ENCODE measurements at places on chromosomes 1 and 21.

GRCh38 chr21:27132266-27132665 lies 165.4 kb upstream of the ADAMTS5 start:
- no peak for DNase-seq
- no peaks in the 10 kb centered on the region for H3K36me3 ChIP-seq
- no peak overlapping the region for H3K27ac ChIP-seq
- H3K4me1 ChIP-seq: no peaks in the 10 kb centered on the region

- H3K27ac ChIP-seq: peak overlapping the region; percentile 16
- DNase-seq: no peak
- peaks cover 9% of the 10 kb centered on the region for H3K36me3 ChIP-seq
- H3K4me3 ChIP-seq: no peak overlapping the region
Observed at GRCh38 chr1:21262293-21263051, 27.8 kb downstream of the ECE1 start.

- H3K27ac ChIP-seq: no peak overlapping the region
- no peaks in the 10 kb centered on the region for H3K27me3 ChIP-seq
- H3K4me1 ChIP-seq: no peaks in the 10 kb centered on the region
- no peaks in the 10 kb centered on the region for H3K36me3 ChIP-seq
Observed at GRCh38 chr1:94876362-94876761, 50.5 kb downstream of the CNN3 start.

- DNase-seq: no peak
- no peaks in the 10 kb centered on the region for H3K4me1 ChIP-seq
- H3K4me3 ChIP-seq: no peak overlapping the region
- no peaks in the 10 kb centered on the region for H3K27me3 ChIP-seq
Observed at GRCh38 chr1:89087241-89087640, 22.2 kb upstream of the GBP1 start.

GRCh38 chr1:25431955-25432719 lies 1.4 kb downstream of the MACO1 start:
- peaks cover 53% of the 10 kb centered on the region for H3K4me1 ChIP-seq
- H3K4me3 ChIP-seq: peak overlapping the region; percentile 74
- peak overlapping the region; percentile 70 for H3K27ac ChIP-seq

DNA sequence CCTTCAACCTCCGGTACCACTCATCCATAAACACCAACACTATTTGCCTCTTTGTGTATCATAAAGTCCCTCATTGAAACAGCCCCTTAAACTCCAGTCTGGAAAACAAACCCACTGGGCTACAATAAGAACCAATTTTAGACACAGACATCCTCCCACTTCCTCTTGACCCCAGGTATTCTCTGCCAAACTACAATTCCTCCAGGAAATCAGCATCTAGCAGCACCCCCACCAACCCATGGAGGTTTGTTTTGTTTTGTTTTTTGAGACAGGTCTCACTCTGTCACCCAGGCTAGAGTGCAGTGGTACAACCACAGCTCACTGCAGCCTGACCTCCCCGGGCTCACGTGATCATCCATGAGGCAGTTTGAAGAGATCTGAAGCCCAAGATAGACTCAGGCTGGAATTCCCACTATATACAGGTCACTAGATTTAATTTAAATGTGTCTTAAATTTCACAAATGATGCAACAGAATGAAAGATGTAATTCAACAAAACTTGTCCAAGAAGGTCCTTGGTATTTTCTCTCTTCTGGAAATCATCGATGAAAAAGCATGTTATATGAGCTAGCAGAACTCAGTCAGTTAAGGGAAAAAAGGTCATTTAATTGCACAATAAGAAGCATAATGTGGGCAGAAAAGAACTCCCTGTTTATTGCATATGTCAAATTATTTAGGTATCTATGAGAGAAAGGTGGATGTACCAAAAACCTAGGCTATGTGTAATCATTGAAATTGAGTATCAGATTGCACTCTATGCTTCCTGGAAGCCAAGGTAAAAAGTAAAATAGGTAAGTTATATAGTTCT lies 30.3 kb downstream of the TCP10L start:
- H3K27me3 ChIP-seq: no peaks in the 10 kb centered on the region
- no peaks in the 10 kb centered on the region for H3K4me1 ChIP-seq
- no peaks in the 10 kb centered on the region for H3K36me3 ChIP-seq
- DNase-seq: no peak

- H3K4me1 ChIP-seq: no peaks in the 10 kb centered on the region
- no peak overlapping the region for H3K27ac ChIP-seq
- H3K4me3 ChIP-seq: no peak overlapping the region
- no peaks in the 10 kb centered on the region for H3K27me3 ChIP-seq
- H3K36me3 ChIP-seq: no peaks in the 10 kb centered on the region
- DNase-seq: no peak
Observed at GRCh38 chr1:10745886-10746455, 50.5 kb downstream of the CASZ1 start.

DNA sequence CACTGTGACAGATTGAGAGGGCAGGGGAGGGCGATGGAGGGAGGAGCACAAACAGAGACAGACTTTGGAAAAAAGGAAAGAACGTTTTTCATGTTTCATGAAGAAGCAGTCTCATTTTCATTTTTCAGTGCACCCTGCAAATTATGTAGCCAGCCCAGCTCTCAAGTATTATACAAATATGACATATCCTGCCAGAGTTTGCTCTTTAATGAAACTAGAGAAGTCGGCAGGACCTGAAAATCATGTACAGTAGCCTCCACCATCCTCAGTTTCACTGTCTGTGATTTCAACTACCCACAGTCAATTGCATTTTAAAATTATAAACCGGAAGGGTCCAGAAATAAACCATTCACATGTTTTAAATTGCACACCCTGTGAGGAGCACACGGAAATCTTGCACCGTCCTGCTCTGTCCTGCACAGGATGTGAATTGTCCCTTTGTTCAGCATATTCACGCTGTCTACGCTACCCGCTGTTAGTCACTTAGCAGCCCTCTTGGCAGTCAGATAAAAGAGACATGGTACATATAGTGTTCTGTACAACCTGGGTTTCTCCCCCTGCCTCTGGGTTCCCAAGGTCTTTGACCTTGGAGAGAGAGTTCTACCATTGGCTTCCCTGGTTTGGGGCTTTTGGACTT lies 13.6 kb upstream of the ADARB1 start:
- no peak for DNase-seq
- H3K27me3 ChIP-seq: peaks cover 4% of the 10 kb centered on the region
- H3K27ac ChIP-seq: no peak overlapping the region
- no peak overlapping the region for H3K4me3 ChIP-seq
- H3K4me1 ChIP-seq: no peaks in the 10 kb centered on the region

DNA sequence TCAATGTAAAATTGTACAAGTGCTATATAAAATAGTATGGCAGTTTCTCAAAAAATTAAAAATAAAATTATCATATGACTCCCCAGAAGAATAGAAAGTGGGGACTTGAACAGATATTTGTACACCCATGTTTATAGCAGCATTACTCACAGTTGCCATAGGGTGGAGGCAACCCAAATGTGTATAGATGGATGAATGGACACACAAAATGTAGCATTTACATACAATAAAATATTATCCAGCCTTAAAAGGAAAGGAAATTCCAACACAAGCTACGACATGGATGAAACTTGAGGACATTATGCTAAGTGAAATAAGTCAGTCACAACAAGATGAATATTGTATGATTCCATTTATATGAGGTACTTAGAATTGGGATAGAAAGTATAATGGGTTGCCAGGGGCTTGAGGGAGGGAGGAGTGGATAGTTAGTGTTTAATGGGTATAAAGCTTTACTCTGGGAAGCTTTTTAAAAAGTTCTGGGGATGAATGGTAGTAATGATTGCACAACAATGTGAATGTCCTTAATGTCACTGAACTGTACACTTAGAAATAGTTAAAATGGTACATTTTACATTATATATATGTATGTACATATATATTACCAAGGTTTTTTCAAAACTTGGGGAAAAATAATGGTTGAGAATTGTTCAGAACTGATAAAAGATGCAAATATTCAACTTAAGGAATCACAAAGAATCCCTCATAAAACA lies 53.0 kb upstream of the ADORA3 start:
- DNase-seq: no peak
- no peaks in the 10 kb centered on the region for H3K4me1 ChIP-seq
- H3K4me3 ChIP-seq: no peak overlapping the region
- H3K27ac ChIP-seq: no peak overlapping the region
- H3K36me3 ChIP-seq: no peaks in the 10 kb centered on the region

DNA sequence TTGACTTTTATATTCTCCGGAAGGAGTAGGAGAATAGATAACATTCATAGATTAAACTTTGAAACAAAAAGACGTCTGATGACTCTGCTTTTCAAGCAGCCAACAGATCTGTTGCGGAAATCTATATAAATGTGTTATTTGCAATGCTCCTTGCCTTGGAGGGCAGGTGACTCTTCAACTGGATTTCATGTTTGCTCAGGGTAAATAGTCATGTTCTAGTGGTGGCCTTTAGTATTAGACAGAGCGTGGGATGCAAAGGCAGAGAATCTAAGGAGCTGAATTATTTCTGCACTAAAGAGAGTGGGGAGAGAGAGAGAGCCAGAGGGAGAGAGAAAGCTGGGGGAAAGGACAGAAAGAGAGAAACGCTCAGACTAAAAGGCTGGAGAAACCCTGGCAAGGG lies 454.3 kb downstream of the AJAP1 start:
- H3K4me3 ChIP-seq: no peak overlapping the region
- no peaks in the 10 kb centered on the region for H3K36me3 ChIP-seq
- DNase-seq: no peak
- H3K27ac ChIP-seq: no peak overlapping the region
- no peaks in the 10 kb centered on the region for H3K27me3 ChIP-seq

DNA sequence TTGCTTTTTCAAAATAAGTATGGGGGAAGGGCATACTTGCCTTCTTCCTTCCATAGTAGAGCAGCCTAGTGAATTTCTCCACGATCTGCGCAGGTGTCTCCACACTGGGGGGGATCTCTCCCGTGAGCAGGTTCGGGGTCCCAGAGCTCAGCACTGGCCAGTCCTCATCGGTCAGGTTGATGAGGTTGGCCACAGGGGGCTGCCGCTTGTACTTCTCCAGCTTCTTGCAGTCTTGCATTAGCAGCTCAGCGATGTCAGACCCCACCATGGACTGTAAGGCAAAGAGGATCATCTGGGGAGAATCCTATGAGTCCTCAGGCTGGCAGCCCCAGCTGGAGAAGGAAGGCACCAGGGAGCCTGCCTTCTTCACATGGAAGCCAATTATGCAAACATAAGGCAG lies 11.8 kb downstream of the SEC16B start:
- no peaks in the 10 kb centered on the region for H3K36me3 ChIP-seq
- H3K4me1 ChIP-seq: no peaks in the 10 kb centered on the region
- H3K27ac ChIP-seq: no peak overlapping the region
- H3K4me3 ChIP-seq: no peak overlapping the region

DNA sequence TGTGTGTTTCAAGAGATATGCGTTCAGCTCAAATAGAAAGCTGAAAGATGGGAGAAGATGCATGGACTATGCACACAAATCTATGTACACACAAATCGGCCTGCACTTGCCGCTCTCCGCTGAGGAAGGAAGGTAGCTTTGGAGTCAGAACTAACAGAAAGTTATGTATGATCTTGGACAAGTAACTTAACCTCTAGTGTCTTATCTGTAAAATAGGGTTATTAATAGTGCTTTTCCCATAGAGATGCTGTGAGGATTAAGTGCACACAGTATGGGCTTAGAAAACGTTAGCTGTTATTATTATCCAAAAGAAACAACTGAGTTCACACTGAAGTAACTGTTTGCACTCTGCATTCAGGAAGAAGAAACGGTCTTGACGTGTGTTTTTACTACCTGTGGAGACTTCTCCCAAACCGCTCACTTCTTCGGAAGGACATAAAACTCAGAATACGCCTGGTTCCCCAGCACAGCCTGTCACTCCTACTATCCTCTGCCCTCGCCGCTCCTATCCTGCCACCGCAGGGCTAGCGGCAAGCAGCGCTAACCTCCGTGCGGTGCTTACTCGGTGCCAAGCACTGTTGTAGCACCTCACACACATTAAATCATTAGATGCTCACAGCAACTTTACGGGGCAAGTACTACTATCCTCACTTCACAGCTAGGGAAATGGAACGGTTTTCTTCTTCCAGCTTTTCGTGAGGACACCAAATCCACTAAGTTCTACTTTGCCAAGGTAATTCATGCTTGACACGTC lies 1.3 kb downstream of the TGFBR3 start:
- peak overlapping the region; percentile 71 for H3K27ac ChIP-seq
- peak; percentile 17 for DNase-seq
- H3K4me3 ChIP-seq: peak overlapping the region; percentile 69
- no peaks in the 10 kb centered on the region for H3K27me3 ChIP-seq
- peaks cover 17% of the 10 kb centered on the region for H3K4me1 ChIP-seq

DNA sequence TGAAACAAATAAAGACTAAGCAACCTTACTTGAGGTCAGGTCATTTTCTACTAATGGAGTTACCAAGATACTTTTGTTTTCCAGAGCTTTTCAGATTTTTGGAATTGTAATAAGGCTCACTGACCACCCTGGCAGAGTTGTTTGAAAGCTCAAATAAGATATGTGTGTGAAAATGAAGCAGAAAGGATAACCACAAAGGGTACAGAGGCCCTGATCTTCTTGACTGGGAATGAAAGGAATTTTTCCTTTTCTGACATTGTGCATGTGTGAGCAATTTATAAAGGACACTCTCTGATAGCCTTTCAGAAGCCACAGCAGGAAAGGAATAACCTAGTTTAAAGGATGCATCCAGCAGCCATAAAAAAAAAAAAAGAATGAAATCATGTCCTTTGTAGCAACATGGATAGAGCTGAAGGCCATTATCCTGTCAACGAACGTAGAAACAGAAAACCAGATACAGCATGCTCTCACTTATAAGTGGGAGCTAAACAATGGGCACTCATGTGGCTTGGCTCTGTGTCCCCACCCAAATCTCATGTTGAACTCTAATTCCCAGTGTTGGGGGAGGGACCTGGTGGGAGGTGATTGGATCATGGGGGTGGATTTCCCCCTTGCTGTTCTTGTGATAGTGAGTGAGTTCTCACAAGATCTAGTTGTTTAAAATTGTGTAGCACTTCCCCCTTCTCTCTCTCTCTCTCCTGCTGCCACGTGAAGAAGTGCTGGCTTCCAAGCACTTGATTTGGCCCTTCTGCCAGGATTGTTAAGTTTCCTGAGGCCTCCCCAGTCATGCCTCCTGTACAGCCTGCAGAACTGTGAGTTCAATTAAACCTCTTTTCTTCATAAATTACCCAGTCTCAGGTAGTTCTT lies 3.1 kb upstream of the SRP9 start:
- peaks cover 27% of the 10 kb centered on the region for H3K4me1 ChIP-seq
- no peaks in the 10 kb centered on the region for H3K27me3 ChIP-seq
- DNase-seq: no peak
- no peak overlapping the region for H3K27ac ChIP-seq

DNA sequence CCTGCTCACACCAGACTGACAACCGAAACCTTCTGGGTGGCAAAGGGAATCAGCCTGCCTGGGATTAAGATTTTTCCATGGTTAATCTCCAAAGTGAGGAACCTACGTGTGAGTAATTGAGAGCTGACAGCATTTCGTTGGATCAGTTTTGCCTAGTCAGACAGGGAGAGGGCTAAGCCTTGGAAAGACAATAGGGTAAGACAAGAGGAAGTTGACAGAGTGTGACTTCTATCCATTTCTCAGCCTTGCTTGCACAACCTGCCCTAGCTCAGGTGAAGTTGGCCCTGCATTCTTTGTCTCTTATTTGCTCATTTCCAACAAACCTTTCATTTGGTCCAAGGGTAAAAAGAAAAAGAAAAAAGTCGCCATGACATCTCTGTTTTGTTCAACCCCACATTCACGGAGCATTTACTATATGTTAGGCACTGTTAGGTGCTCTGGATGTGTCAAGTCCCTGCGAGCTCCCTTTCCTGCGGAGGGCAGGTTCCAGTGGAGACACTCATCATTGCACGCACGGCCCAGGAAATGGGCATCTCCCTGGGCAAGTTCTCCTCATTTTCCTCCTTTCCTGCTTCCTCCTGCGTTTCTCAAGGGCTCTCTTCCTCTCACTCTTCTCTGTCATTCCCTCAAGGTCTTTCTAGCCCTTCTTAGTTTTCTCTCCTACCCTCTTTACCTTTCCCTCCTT lies 23.3 kb downstream of the KIRREL1 start:
- H3K27me3 ChIP-seq: no peaks in the 10 kb centered on the region
- no peak overlapping the region for H3K4me3 ChIP-seq
- no peaks in the 10 kb centered on the region for H3K4me1 ChIP-seq
- H3K36me3 ChIP-seq: no peaks in the 10 kb centered on the region
- no peak overlapping the region for H3K27ac ChIP-seq
- no peak for DNase-seq
